IPS-NIHi11 (cell line): ENCODE measurements at places on chromosomes 16 and 17.

DNA sequence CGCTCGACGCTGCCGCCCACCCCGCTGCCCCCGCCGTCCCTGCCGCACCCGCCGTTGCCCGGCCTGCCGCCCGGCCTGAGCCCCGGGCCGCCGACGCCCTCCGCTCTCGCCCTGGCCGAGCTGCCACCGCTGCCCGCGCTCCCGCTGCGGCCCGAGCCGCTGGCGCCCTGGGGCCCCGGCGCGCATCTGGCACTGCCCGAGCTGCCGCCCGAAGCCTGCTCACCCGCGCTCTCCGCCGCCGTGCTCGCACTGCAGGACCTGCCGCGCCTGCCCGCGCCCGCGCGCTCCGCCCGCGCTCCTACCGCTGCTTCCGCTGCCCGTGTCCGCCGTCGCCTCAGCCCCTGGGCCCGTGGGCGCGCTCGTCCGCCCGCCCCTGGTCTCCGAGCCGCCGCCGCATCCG, 8.4 kb upstream of the CLDN9 start:
- no peak for DNase-seq

- DNase-seq, result no peak
Observed at GRCh38 chr17:68257934-68258333, 10.1 kb downstream of the AMZ2 start.

- DNase-seq, result no peak
Observed at GRCh38 chr17:31677681-31678080, 181.4 kb downstream of the COPRS start.

DNA sequence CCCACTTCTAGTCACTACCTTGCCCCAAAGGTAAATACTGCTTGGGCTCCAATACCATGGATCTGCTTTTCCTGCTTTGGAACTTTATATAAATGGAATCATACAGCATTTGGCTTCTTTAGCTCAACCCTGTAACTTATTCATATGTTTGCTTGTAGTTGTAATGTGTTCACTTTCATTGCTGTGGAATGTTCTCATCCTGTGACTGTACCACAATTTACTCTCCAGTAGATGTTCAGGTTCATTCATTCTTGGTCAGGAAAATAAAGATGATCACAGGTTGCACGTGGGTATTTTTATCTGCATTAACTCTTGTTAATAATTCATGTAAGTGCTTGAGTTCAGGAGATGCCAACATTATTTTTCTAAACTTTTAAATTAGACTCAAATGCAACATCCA, 6.7 kb upstream of the BEAN1 start:
- no peak for DNase-seq

DNA sequence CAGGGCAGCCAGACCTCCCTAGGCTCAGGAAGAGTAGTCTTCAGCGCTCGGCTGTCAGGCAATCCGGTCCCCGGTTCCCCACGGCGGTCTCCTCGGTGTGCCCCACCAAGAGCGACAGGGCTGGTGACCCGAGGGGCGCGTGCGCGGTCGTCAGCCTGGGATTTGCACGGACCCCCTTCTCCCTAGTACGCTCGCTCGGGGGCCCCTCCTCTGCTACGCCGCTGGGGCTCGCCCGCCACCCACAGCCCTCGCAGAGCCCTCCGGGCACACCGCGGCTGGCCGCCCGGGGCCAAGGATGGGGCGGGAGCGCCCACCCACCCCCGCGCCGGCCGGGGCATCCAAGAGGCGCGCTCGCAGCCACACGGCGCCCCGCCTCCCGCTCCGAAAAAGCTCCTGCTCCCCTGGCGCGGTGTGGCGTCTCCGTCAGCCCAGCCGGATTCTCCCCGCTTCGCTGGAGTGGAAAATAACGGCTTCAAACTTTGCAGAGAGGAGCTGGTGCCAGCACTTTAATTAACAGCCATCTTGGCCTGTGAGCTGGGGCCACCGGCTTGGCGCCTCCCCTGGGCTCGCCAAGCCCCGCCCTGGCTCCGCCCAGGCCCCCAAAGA, 2.1 kb upstream of the C1QL1 start:
- DNase-seq, result peak; percentile 69

- no peak for DNase-seq
Observed at GRCh38 chr16:60991886-60992285, 1044.4 kb downstream of the CDH8 start.

DNA sequence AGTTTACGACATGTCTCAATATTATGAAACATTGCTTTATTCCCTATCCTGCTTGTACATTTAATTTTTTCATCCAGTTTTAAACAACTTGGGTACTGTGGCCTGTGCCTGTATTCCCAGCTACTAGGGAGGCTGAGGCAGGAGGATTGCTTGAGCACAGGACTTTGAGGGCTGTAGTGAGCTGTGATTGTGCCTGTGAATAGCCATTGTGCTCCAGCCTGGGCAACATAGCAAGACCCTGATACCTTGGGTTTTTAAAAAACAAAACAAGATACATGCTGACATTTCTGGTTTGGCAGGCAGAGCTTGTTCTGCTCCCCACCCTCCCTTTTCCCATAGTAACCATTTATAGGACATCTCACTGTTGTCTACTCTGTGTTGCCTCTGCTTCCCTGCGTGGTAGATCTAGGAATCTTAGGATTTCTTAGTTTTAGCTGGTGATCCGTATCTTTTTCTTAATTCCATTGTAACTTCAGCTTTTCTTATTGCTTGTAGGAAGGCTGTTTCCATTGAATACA, 35.6 kb downstream of the TENT4B start:
- DNase-seq, result no peak

DNA sequence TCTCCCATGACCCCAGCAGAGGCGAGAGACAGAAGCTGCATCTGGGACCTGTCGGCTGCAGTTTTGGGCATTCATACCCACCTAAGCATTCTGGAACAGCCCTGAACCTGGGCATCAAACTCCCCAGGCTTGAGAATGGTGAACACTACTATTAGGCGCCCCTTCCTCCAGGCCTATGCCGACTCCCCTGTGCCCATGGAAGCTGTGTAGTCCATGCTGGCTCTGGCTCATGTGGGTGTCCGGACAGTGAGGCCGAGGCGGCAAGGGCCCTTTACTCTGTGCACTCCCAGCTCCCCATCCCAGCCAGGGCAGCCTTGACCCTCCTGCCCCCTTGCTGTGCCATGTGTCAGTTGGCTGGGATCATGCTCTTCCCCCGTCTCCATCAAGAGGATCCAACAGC, 89.0 kb upstream of the TOB1 start:
- DNase-seq, result no peak

DNA sequence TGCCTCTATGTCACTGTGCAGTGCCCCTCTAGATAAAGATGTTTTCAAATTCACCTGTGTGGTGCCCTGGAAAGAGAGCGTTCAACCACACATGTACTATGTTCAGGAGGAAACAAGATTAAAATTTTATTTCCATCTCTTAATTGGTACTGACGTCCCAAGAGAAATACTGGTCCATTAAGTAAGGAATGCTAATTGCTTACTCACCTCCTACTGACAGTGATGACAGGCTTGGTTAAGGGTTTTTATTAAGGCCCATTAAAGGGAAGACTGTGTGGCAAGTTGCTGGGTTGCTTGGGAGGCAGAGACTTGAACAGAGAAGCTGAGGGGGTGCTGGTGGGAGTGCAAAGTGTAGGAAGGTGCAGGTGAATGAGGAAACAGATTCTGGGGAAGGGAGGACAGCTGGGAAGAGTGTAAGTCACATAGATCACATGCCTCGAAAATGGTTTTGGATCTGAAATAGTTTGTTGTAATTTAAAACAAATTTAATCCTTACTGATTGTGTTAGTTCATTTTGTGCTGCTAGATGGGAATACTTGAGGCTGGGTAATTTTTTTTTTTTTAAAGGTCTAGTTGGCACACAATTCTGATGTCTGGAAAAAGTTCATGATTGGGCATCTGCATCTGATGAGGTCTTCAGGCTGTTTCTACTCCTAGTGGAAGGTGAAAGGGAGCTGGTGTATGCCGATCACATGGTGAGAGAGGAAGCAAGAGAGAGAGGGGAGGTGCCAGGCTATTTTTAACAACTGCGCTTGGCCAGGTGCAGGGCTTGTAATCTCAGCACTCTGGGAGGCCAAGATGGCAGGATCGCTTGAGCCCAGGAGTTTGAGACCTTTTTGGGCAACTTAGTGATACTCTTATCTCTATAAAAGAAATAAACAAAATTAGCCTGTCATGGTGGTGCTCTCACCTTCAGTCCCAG, 140.5 kb downstream of the CACNG3 start:
- DNase-seq, result no peak

- no peak for DNase-seq
Observed at GRCh38 chr16:15592324-15592723, 50.6 kb downstream of the MARF1 start.

GRCh38 chr17:63780507-63780906, 6.5 kb downstream of the DDX42 start:
- peak; percentile 10 for DNase-seq

GRCh38 chr17:81608082-81608481, 28.8 kb downstream of the NPLOC4 start:
- DNase-seq, result no peak

DNA sequence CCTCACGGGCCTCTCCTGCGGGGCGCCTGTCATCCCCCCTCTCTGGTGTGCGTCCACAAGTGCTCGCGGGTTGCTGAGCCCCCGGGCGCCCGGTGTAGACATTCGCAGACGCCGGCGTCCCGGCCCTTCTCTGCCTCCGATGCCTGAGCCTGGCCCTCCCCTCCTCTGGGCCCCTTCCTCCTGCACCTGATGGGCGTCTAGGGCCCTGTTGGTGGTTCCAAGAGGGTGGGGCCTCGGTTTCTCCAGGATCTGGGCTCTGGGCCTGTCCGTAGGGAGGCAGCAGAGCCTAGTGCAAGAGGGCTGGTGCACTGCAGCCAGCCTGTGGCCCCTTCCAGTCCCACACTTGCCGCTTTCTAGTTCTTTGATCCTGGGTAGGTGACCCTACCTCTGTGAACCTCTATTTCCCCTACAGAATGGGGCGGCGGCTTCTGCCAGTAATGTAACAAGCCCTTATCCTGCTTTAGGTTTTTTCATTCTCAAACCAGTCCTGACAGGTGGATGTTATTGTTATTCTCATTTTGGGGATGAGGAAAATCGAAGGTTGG, 623 bp downstream of the E4F1 start:
- peak; percentile 72 for DNase-seq

- DNase-seq, result no peak
Observed at GRCh38 chr17:73801455-73802100, 157.3 kb upstream of the SDK2 start.

DNA sequence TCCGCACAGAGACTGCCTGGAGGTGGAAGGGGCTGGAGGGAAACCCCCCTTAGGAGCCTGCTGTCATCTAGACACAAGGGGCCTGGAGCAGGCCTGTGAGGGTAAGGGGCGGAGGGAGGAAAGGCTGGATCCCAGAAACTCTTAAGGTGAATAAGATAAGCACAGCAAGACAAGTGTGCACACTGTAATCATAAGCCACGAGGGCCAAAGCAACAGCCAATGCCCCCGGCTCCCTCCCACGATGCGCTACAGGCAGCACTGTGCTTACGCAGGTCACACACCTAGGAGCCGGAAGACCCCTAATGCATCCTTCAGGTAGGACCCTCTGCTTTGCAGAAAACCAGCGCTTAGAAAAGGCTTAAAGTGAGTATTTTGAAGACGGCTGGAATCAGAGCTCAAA, 24.6 kb downstream of the ZFHX3 start:
- DNase-seq, result no peak

GRCh38 chr16:27363246-27363632, 38.7 kb upstream of the IL21R start:
- DNase-seq, result no peak

GRCh38 chr17:44604768-44605485, 47.6 kb downstream of the FZD2 start:
- DNase-seq, result no peak

DNA sequence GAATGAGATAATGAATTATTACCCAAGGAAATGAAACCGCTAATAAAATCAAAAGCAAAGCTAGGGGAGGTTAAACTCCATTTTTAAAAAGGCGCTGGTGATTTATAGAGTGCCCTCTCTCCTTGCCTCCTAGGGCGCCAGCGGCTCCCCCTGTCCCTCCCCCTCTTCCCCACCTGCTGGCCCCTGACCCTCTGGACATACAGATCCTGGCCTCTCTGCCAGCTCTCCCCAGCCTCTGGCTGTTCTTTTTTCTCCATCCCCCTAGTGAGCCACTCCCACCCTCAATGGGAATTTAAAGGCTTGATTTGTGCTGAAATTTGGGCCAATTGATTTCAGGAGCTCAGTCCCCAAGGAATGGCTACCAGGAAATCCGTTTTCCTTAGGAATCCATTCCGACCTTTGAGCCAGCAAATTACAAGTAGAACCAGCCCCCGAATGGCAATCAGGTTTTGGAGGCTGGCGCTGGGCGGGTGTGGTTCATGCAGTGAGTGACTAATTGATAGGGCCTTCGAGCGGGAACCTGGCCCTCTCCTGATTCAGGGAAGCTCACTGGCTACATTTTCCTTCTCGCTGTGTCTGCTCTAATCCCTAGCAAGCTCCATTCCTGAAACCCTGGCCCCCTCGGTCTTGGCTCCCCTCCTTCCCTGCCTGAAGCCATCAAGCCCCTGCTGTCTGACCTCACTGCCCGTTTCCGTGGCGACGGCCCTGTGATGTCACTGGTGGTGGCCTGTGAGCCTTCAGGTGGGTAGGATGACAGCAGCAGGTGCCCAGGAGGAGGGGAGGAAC, 141.9 kb upstream of the SDK2 start:
- DNase-seq, result peak; percentile 61

GRCh38 chr17:82647593-82648164, 565 bp downstream of the WDR45B start:
- DNase-seq, result no peak
